ENCODE measurements at places on chromosomes 12 and 14.
A peak's percentile ranks its signal among the peaks of the same experiment; 100 is the strongest.

GRCh38 chr12:57430112-57430930 is 522 bp downstream of the R3HDM2 start:
- peak; percentile 13 for DNase-seq

DNA sequence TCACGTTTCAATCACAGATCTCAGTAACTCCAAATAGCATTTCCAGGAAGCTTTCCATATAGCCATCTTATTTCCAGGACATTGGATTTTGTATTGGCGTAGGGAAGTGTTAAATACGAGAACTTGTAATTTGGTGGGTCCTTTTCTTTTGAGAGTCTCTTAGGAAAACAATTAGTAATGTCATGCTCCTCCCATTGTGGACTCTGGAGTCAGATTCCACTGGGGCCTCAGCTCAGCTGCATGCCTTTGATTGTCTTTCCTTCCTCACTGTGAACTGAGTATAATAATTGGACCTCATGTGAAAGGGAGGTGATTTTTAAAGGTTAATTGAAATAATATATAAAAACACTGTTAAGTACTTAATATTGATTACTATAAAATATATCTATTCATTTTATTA is 462.6 kb downstream of the NPAS3 start:
- no peak for DNase-seq

- DNase-seq: no peak
Measured at GRCh38 chr14:104751539-104752422, 1.2 kb upstream of the SIVA1 start.

DNA sequence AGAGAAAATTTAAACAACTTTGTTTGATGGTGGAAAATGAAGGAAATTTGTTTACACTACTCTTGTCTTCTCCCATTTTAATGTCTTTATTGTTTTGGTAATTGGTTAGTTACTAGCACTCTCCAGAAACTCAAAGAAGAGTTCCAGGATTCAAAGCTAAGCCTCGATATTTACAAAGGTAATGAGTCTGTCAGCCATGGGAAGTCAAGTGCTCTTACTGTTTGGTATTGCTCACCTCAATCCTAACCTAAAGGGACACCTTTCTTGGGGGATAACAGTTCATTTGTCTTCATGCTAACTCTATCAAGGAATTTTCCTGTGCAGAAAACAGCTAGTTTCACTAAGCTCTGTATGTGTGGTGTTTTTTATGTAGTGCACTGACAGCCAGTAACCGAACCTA is 222.9 kb upstream of the LMO3 start:
- no peak for DNase-seq

GRCh38 chr14:104132981-104133380 is 5.4 kb upstream of the KIF26A start:
- DNase-seq: no peak

DNA sequence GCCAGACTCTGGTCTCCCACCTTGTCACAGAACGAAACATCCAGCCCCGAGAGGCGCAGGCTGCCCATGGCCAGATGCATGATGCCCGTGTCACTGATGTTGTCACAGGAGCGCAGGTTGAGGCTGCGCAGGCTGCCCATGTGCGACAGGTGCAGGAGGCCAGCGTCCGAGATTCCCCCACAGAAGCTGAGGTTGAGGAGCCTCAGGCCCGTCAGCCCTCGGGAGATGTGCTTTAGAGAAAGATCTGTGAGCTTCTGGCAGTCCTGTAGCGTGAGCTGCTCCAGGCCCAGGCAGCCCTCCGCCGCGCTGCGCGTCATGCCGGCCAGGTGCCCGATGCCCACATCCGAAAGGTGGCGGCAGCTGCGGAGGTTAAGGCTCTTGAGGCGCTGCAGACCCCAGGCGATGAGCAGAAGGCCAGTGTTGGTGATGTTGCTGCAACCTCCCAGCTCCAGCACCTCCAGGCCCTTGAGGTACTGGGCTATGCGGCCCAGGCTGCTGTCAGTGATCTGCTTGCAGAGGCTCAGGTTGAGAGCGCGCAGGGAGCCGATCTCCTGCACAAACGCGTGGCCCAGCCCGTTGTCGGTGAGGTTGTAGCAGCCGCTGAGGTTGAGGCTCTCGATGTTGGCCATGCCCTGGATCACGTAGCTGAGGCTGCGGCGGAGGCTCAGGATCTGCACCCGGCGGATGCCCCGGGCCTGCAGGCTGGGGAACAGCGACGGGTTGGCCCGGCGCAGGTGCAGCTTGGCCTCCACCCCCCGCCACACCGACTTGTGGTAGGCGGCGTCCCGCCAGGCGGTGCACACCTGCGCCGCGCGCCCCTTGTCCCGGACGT is 991 bp downstream of the FBXL14 start:
- no peak for DNase-seq

DNA sequence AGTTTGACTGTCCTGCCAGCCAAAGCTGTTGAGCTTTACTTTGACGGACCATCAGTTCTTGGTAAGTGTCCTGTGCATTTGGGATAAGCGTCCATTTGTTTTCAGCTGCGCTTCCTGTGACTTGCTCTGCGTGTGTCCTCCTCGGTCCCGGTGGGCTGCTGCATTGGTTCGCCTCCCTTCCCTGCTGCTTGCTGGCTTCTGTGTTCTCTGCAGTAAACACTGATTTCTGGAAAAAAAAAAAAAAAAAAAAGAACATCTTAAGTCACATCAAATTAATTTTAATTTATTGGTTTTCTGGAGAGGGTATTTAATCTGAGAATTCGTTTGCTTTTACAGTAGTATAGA is 264.1 kb downstream of the SEC23A start:
- no peak for DNase-seq

DNA sequence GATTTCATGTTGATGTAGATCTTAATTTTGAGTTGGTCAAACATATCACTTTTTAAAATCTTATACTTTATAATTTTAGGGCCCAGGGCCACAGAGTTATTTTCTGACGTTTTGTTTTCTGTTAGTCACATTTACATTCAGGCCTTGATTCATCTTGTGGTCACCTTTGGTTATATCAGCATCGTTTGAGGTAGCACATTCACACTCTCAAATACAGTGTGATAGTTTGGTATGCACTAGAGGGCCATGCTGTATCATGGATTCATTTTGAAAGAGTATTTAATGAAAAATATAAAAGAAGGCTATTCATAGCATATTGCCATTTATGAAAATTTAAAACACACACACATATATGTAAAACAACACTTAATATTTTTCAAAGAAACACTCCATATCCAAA is 274.6 kb downstream of the RAD51B start:
- no peak for DNase-seq

DNA sequence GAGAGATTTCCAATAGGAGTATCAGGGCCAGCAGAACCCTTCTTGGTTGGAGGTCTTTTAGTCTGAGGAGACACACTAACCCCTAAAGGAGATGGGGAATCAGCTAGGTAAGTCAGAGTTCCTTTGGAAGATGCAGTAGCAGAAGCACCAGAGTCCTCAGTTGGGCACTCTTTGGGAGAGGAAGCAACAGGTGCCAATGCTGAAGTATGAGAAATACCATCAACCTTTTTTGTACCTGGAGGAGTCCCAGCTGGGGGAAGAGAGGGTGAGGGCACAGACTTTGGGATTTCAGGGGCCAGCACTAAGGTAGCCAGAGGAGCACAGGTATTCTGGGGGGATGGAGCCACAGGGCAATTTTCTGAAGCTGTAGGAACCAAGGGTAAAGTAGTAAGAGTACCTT is 6.0 kb downstream of the NACA start:
- DNase-seq: no peak

DNA sequence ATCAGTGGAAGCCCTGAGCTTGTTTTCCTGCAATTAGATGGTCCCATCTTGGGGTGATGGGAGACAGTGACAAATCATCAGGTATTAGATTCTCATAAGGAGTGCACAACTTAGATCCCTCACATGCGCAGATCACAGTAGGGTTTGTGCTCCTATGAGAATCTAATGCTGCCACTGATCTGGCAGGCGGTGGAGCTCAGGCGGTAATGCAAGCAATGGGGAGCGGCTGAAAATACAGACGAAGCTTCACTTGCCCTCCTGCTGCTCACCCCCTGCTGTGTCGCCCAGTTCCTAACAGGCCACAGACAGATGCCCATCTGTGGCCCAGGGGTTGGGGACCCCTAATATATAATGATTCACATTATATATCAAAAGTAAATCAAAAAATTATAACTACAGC is 258.8 kb upstream of the USP15 start:
- DNase-seq: no peak

DNA sequence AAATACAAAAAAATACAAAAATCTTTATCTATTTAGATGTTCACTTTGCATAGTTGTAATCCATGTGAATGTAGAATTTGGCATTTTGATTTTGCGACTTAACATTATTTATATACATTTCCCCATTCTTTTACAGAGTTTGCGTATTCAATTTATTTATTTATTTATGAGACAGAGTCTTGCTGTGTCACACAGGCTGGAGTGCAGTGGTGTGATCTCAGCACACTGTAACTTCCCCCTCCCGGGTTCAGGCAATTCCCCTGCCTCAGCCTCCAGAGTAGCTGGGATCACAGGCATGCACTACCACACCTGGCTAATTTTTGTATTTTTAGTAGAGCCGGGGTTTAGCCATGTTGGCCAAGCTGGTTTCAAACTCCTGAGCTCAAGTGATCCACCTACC is 25.3 kb upstream of the STRN3 start:
- no peak for DNase-seq

DNA sequence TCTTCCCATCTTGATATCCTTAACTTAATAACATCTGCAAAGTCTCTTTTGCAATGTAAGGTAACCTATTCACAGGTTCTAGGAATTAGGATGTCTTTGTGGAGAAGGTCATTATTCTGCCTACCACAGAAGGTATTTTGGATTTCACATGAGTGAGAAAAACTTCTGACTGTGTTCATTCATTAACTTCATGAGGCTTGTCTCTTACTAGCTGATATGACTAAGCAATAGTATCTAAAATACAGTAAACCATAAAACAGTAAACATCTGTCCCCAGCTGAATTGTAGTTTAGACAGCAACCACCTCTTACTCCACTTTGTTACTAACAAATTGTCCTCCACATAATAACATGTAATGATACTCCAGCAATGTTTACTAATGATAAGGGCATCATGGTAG is 198.1 kb downstream of the SEC23A start:
- DNase-seq: no peak

GRCh38 chr12:8493084-8493483 is 20.2 kb upstream of the CLEC4D start:
- DNase-seq: peak; percentile 55

- no peak for DNase-seq
Measured at GRCh38 chr12:13571035-13571434, 374.5 kb downstream of the EMP1 start.

GRCh38 chr14:65373016-65373670 is 39.4 kb upstream of the FUT8 start:
- DNase-seq: no peak

DNA sequence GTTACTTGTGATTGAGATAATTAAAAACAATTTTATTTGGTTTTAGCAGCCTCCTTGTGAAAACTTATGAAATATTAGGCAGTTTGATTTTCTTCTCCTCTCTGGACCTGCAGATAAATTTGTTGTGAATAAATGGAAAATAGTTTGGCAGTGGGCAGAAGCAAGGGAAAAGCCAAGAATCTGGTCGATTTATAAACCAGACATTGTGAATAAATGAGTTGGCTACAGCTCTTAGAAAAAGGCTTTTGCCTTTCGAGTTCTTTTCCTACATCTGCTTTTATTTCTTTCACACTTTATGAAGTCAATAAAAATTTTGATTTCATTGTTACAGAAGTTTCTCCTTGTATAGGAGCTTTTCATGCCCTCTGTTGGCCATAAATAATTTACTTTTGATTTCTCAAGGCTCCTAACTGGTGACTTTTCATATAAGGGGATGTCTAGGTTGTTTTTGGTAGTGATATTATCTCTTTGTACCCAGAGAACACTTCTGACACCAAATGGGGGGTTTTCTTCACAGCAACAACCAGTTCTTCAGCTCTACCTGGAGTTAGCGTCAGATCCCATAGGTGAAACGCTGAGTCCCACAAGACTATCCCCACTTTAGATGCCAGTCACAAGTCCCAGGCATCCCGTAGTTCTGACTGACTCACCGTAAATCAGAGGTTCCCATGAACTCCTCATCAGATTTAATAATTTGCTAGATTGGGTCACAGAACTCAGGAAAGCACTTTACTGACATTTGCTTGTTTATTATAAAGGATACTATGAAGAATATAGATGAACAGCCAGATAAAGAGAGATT is 136.5 kb upstream of the DNM1L start:
- DNase-seq: no peak

DNA sequence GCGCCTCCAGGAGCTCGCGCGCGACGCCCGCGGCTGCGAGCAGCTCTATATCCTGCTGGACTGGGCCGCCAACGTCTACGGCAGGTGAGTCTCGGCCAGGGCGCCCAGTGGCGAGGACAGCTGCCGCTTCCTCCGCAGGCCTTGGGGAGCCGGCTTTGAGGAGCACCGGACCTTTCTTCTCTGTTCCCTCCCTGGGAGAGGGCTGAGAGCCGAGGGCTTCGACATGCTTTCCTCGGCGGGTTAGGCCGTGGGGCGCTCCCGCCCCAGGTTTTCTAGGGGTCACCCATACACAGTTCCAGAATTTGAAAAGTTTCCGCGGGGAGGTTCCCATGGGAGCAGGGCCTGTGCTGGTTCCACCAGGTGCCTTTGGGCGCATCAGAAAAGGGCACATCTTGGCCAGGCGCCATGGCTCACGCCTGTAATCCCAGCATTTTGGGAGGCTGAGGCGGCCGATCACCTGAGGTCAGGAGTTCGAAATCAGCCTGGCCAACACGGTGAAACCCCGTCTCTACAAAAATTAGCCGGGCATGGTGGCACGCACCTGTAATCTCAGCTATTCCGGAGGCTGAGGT is 8.2 kb downstream of the EXOC3L4 start:
- DNase-seq: no peak

DNA sequence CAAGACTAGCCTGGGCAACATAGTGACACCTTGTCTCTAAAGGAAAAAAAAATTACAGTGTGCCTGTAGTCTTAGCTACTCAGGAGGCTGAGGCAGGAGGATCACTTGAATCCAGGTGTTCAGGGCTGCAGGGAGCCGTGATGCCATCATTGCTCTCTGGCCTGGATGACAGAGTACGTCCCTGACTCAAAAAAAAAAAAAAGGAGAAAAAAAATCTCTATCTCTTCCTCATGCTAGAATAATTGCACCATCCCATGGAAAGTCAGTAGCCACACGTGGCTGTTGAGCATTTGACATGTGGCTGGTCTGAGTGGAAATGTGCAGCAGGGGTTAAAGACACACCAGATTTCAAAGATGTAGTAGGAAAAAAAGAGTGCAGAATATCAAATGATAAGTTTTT is 3.8 kb downstream of the RILPL1 start:
- no peak for DNase-seq

GRCh38 chr12:25422241-25422640 is 130.8 kb downstream of the LMNTD1 start:
- no peak for DNase-seq
